ENCODE measurements at places on chromosomes 2 and 18.
A peak's percentile ranks its signal among the peaks of the same experiment; 100 is the strongest.

DNA sequence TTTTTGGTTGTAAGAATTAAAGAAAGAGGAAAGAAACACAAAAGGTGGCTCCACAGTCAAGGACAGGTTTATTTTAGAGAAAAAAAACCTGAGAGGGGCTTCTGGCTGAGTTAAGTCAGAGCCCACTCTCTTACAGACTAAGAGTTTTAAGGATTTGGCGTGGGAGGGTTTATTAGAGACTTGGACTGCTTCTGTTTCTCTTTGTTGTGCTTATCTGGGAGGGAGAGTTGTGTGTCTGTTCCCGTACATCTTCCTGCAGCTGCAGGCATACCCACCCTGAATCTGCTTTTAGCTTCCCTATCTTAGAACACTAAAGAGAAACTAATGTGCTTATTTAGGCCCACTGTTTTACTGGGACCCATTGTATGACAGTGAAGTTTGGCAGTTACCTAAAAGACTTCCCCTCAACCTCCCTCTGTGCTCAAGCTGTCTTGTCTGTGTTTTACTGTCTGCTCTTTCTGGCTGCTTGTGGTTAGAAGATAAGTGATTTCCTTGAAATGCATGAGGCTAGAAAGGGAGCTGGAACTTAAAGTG, 2.7 kb downstream of the RSAD2 start:
- DNase-seq = no peak

- DNase-seq = no peak
Measured at GRCh38 chr2:217250013-217250524, 390.2 kb upstream of the TNP1 start.

GRCh38 chr2:68719912-68720311, 14.7 kb upstream of the ARHGAP25 start:
- no peak for DNase-seq

GRCh38 chr2:161419638-161420190, 3.6 kb downstream of the TBR1 start:
- DNase-seq = no peak

- DNase-seq = peak; percentile 29
Measured at GRCh38 chr18:35616664-35617423, 35.3 kb downstream of the GALNT1 start.

DNA sequence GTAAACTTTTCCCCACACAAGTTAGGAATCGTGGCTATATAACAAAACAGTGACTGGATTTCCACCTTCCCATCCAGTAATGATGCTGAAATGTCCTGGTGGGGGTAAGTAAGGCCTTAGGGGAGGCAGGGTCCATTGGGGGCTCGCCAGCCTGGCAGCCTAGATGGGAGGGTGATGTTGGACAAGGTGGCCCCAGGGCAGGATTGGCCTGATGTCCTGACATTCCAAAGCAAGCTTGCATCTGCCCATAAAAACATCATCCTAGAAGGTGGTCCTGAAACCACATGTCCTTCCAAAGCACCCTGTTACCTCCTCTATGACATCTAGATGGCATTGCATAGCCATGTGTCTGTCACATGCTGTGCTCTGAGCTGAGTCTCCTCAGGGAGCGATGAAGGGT, 54.1 kb upstream of the RAB6C start:
- no peak for DNase-seq

DNA sequence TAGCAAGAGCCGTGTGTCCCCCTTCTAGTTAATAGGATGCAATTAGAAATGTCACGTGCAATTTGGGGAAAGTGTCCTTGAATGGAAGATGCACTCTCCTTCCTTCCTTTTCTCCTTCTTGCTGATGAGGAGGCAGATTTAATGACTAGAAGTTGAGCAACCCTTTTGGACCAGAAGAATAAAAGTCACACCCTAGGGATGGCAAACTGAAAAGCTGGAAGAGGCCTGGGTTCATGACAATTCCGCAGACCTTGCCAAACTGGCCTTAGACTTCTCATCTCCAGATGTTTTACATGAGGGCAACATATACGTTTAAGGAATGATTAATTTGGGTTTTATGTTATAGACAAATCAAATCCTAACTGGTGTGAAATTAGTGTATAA, 38.6 kb upstream of the NCOA1 start:
- DNase-seq = no peak

DNA sequence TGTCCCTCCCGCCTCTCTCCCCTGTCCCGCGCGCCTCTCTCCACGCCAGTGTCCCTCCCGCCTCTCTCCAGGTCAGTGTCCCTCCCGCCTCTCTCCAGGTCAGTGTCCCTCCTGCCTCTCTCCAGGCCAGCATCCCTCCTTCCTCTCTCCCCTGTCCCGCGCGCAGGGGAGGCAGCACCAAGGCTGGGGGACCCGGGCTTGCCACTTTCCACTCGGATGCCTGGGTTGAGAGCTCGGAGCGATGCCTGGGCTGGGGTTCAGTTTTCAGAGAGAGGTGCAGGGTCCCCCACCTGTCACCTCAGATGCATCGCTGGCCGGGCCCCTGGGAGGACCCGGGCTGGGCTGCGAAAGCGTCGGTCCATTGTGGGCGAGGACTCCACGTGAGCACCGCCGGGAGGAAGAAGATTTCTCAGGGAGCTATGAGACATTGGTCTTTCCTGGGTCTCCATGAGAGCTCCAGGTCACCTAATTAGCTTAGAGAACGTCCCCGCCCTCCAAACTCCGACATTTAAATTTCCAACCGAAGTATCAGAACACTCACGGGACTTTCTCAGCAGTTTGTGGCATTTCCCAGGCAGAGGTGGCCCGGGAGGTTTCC, 2.1 kb downstream of the FBLN7 start:
- no peak for DNase-seq

GRCh38 chr2:62204998-62205496, 9.1 kb downstream of the B3GNT2 start:
- no peak for DNase-seq

DNA sequence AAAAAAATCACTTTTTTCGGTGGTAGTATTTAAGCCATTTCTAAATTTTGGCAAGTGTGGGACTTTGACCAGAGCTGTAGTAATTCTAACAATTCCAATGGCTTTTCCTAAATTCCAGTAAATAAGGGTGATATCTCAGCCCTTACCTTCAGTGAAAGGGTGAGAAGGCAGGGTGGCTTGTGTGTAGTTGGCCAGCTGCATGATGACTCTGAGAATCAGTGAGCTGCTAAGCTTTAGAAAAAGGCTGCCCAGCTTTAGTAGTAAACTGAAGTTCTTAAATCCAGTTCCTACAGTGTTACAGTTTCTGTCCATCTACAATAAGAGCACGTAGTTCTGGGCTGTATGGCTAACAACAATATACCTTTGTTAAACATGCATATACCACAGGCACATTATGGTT, 42.0 kb downstream of the OXER1 start:
- no peak for DNase-seq

GRCh38 chr2:59046401-59047372, 805.6 kb upstream of the FANCL start:
- DNase-seq = no peak

DNA sequence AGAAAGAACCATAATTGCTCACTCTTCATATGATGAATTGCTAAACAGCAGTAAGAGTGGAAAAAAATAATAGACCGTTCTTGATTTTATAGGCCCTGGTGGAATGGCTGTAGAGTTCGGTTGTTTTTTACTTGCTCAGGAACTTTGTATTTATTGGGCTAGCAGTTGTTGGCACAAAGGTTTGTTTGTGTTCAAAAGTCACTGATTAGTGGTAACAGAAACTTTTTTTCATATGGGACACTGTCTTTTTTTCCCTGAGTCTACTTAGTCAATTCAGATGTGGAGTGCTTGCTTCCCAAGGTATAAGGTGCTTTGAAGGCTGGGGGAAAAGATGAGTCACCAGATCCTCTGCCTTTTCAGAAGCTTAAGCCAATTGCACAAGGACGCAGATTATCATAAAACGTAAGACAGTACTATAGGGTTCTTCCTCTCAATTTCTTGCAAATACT, 25.8 kb downstream of the PHLPP1 start:
- DNase-seq = no peak

DNA sequence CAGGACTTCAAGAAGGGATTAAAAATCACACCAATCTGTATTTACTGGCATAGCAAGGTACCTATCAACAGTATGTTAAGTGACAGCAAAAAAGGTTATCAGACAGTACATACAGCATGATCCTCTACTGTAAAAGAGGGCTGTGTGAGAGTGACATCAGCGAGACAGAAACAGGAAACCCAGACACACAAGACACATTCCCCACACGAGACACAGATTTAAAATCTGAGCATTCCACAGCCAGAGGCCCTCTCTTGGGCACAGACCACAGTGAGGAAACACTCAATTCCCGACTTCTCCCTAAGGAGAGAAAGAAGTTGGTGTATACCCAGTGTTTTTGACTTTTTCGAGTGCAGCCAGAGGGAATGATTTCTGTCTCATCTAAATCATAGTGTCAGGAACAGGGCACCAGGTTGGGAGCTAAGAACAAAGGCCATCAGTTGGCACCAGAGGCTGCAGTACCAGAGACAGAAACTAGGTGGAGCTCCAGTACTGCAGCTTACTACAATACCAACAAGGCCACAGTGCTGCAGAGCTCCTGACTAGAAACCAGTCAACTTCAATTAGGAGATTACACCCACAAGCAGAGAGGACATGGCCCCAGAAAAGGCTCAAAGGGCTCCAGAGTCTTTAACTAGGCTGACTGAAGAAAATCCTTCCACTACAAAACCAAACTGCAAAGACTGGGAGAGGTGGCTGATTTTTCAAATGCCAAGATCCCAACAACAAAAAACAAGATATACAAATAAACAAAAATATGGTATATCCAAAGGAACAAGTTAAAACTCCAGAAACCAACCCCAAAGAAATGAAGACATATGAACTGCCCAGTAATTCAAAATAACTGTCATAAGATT, 41.0 kb downstream of the UNC50 start:
- peak; percentile 70 for DNase-seq

DNA sequence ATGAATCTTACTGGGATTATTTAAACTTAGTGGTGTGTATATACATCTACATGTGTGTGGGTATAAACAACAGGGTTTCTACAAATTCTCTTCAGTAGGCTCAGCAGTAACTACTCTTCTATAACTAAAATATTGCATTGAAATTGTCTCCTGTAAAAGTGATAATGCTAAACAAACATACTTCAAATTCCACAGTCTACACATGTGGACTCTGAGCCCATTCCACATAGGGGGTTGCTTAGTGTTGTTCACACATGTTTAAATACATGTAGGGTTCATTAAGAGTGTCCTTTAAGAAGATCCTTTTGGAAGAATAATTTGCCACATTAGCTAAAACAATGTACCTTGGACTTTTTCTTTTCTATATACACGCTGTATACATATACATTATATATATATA, 152.8 kb upstream of the VRK2 start:
- no peak for DNase-seq

- no peak for DNase-seq
Measured at GRCh38 chr2:167964650-167965413, 282.6 kb downstream of the STK39 start.

DNA sequence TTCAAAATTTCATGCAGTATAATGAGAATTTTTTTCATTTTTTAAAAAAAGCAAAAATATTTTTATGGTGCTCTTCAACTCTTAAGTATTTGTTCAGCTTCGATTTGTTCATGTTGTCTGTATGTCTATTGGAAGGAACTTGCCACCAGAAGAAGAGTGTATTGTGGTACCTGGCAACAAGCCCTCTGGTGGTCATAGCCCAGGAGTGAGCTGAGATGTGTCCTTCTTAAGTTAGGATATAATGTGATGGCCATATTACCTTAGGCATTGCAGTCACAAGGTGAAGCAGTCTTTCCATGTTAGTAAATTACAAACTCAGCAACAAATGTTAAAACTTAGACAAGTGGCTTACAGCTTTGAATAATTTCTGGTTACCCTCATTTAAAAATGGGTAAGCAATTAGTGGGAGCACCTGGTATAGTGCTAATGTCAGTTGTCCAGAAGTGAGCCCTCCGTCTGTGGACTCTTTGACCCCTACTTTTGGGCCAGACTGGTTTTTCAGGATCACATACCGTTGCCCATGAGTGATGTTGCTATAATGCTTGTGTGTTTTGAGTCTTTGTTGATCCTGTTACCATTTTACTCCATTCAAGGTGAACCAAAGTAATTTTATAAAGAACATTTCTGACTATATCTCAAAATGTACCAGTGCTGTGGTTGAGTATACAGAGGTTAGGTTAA, 57.4 kb downstream of the MYO1B start:
- DNase-seq = no peak

- no peak for DNase-seq
Measured at GRCh38 chr18:36130039-36130831, 536 bp downstream of the ELP2 start.

DNA sequence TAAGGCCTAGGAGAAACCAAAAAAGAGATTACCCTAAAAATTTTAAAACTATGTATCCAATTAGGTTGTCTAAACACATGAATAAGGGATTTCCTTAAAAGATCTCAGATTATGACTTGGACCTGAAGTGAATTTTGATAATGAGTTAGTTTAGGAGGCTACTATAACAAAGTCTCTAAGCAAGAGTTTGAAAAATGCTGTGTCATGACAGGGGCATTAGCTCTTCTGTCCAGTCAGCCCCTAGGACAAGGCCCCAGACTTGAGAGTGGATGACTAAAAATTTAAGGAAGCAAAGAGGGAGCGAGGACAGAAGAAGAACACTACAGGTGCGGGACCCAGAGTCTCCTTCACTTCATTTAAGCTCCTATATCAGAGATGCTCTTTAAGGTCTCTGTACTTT, 135.9 kb downstream of the DTNB start:
- DNase-seq = no peak

- no peak for DNase-seq
Measured at GRCh38 chr2:241788572-241788971, 11.9 kb downstream of the GAL3ST2 start.

DNA sequence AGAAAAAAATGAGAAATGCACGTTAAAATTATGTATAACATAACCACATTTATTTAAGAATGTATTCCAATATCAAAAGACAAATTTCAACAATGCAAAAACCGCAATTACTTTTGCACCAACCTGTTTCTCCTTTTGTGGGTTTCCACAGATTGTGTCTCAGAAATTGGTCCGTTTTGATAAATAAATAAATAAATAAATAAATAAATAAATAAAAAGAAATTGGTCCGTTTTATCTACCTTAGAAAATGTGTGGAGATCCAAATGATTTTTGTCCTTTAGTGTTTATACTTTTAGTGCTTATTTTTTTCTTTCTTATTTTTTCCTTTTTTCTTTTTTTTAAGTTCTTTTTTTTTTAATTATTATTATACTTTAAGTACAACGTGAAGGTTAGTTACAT, 1682.2 kb upstream of the TMEFF2 start:
- no peak for DNase-seq

- no peak for DNase-seq
Measured at GRCh38 chr2:101179982-101180381, 28.8 kb upstream of the TBC1D8 start.

DNA sequence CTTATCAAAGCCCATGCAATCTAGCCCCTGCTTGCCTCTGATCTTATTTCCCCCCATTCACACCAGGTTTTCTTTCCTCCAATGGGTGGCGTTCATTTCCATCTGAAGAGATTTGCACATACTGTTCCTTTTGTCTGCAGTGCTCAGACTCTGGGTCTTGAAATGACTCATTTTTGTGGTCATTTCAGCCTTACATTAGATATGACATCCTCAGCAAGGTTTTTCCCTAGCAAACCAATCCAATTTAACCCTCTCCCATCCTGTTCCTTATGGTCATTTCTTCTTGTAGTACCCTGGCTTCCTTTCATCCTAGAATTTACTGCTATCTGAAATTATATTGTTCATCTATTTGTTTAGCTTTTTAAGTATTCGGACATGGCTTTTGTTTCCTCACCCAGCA, 42.5 kb upstream of the SCN1A start:
- DNase-seq = no peak

- no peak for DNase-seq
Measured at GRCh38 chr2:70716131-70716743, 51.8 kb downstream of the ADD2 start.
